Lung (tissue), 17 donors: ENCODE measurements at places on chromosomes 4 and X. TPM values are rescaled to one million over a fixed set of nuclear protein-coding genes. Genes with fewer than 3 reads are reported as not detected.
A peak's percentile ranks its signal among the peaks of the same experiment; 100 is the strongest.

GRCh38 chrX:74493806-74494205 lies 72.5 kb downstream of the SLC16A2 start:
- no peak for DNase-seq

DNA sequence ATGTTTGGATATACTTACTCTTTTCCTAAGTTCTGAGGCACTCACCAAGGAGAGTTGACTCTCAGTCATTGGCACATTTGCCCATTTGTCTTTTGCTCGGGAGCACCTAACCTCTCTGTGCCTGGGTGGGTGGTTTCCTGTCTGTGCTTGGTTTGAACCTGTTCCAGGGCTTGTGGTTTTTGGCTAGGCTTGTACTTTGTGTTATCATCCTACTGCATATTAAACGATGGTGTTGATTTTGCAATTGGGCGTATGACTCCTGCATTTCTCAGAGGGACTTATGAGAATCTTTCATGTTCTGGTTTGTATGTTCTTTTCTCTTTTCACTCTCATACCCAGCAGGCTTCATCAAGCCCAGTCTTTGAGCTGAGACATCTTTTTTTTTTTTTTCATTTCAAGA lies 161.7 kb downstream of the BTC start:
- no peak for DNase-seq

DNA sequence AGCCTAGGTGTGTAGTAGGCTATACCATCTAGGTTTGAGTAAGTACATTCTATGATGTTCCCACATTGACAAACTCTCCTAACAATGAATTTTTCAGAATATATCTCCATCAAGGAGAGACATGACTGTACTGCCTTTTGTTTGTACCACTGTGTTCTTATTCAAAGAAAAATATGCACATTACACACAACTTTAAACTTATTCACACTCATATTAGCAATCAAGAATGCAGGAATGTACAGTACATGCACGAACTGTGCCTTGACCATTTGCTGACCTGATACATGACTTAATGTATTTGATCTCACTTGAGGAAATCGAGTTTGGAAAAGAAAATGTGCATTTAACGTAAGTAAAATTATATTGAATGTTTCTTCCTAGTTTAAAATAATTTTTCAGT lies 525.1 kb upstream of the AGA start:
- no peak for DNase-seq

DNA sequence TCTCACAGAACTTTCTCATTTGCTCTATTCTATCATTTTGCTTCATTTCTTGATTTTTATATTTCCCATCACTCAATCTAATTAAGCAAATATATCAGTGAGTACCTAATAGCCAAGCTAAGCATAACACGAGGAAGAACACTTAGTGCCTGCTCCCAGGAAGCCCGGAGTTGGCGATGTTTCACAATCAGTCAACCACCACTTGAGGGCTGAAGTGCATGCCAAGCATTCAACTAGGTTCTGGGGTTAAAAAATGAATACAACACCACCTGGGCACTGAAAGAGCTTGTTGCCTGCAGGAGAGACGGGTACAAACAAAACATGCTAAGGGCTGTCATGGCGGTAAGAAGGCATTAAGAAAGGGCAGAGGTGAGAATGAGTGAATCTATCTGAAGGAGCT lies 47.5 kb downstream of the UCHL1 start:
- peak; percentile 86 for DNase-seq

- DNase-seq: no peak
Measured at GRCh38 chr4:67712650-67713528, 11.9 kb upstream of the UBA6 start.

- DNase-seq: no peak
Measured at GRCh38 chrX:93264261-93265002, 408.9 kb downstream of the NAP1L3 start.

GRCh38 chr4:129240816-129241215 lies 144.9 kb downstream of the C4orf33 start:
- DNase-seq: no peak

Gene TCEAL7
- 2.2 TPM for polyA plus RNA-seq

DNA sequence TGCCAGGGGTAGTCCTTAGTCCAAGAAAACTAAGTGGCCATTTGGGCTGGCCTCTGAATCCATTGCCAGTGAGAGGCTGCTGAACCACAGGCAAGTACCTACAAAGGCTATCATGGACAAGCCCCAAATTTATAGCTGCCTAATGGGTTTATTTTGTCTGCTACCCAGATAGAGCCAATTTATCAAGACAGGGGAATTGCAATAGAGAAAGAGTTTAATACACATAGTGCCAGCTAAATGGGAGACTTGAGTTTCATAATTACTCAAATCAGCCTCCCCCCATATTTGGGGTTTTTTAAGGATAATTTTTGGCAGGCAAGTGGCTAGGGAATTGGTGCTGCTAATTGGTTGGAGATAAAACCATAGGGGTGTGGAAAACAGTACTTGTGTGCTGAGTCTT lies 73.1 kb upstream of the BMP2K start:
- no peak for DNase-seq

DNA sequence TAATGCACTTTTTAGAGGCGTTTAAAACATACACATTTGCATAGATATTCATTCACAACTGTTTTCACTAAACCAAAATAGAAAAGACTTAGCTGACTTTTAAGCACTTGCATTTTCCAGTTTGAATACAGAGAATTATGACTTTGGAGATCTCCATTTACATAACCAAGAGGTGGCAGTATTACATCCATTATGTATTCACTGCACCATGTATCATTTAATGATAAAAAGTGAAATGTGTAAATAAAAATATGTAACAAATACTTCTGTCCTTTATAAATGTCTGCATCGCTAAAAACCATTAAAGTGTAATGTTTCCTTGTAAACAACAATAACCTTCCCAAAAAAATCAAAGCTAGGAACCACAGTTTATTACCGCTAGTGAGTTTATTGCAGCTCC lies 413.2 kb downstream of the FGF13 start:
- DNase-seq: peak; percentile 9

DNA sequence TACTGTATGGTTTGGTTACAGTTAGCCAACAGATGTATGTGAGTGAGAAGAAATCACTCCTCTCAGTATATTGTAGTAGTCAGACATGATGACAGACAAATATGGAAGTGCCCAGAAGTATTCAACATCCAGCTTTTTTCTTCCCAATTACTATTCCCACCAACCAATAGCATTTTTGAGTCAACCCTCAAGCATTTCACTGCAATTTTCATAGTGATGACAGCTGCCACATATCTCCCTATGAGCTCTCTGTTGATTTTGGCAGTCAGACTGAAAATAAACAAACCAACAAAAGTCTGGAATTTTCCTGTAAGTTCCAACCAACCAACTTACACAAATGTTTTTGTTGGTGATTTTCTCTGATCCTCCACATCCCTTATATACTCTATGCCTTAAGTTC lies 8.2 kb upstream of the TRAM1L1 start:
- DNase-seq: peak; percentile 53

Gene TLR7
- polyA plus RNA-seq: 0.87 TPM

Gene HTN1
- not detected for polyA plus RNA-seq

Gene TRIML1
- not detected for polyA plus RNA-seq

GRCh38 chr4:185562531-185562930 lies 27.2 kb upstream of the PDLIM3 start:
- no peak for DNase-seq

DNA sequence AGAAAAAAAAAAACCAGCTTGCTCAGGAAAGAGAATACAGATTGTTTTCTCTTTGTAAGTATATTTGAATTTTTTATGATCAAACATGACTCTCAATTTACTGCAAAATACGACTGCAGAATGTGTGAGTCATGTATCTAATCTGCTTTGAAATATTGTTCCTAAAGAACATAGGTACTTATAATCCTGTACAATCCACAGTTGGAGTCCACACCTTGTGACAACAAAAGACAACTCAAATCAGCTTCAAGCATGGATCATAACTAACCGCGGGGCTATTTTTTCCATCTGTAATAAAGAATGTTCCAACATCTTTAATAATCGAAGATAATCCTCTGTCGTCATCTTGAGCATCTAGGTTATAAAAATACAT lies 77.8 kb upstream of the STIM2 start:
- DNase-seq: no peak

GRCh38 chr4:140252141-140252741 lies 98.3 kb upstream of the MAML3 start:
- DNase-seq: peak; percentile 42

DNA sequence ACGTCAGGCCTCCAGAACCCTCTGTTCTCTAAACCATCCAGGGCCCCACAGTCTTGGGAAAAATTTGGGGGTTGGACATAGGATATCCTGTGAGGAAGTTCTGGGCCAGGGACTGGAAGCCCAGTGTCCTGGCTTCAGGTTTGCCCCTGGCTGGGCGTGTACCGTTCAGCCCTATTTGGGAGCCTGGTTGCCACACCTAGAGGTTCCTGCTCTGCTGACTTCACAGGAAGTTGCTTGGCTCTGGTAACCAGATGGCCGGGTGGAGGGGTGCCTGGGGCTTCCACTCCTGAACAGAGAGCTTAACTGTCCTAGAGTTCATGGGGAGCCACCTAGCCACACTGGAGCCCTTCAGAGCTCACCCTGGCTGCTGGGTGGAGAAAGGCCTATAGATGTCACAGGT lies 1.1 kb downstream of the TAFAZZIN start:
- DNase-seq: no peak

Gene MAGEB2
- not detected for polyA plus RNA-seq

Gene IBSP
- 0.19 TPM for polyA plus RNA-seq

DNA sequence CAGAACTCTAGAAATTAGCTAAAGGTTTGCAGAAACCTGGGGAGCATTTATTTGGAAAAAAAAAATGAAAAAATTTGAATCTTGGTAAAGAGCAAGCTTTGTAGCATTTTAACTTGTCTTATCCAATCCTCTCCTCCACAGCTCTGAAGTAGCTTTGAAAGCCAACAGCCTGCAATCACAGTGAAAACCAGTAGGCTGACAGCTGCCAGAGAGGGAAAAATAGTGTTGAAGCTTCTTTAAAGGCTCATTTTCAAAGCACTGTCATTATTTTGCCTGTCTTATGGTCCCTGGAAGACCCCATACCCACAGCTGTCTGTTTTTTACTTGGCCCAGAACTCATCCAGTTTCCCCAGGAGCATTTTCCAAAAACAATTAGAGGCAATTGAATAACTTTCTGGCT lies 230.8 kb upstream of the EDNRA start:
- DNase-seq: no peak

DNA sequence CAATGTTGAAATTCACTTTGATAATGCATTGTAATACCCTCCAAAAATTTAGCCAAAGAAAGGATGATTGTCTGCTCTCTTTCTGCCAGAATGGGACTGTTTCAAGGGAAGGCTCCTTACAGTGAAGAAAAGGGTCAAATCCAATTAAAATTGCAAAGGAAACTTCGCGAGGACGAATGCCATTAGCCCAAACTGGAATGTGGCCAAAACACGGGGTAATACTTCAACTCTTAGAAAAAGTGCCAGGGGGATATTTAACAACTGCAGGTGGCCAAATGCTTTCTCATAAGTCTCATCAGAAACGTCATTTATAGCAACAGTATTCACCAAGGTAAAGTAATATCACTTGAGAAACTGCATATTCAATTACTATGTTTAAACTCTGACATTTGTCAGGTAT lies 29.0 kb downstream of the NKX3-2 start:
- no peak for DNase-seq

GRCh38 chr4:146633471-146633800 lies 5.3 kb upstream of the POU4F2 start:
- DNase-seq: no peak

Gene NONO
- 139 TPM for polyA plus RNA-seq

- no peak for DNase-seq
Measured at GRCh38 chr4:87240341-87240740, 19.9 kb upstream of the KLHL8 start.

- no peak for DNase-seq
Measured at GRCh38 chr4:78432896-78433295, 118.7 kb upstream of the ANXA3 start.

- peak; percentile 89 for DNase-seq
Measured at GRCh38 chrX:49767236-49767635, 61.9 kb upstream of the PAGE4 start.

DNA sequence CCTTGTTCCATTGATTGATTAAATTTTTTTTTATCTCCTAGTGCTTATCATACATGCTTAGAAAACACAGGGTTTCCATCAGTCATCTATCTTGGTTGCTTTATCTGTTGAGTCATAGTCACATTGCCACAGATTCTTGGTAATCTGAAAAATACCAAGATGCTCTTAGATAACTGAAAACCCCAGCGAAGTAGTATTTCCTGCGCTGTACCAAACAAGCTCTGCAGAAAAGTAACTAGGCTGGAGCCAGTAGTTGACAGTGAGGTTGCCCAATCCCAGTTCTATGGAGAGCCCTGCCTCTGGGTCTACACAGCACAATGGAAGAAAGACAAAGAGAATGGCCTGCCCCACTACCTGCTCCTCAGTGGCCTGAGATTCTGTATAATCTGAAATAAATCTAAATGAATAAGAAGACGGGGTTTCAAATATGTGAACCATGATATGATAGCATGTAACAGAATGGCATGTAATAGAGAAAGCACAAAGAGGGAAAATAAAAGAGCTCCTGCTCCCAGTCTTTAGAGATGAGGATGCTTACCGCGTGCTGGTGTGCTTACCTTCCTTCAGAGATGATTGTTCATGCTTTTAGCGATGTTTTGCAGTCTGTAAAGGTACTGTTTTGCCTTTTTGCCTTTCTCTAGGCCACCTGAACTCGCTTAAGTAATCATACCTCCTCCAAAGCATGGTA lies 55.3 kb upstream of the RAPGEF2 start:
- peak; percentile 10 for DNase-seq

Gene ENPEP
- 1.8 TPM for polyA plus RNA-seq
